ENCODE measurements at places on chromosomes 7 and 10. TPM values are rescaled to one million over a fixed set of nuclear protein-coding genes. Genes with fewer than 3 reads are reported as not detected.

The VWDE gene
- 89.6 TPM for polyA plus RNA-seq

The NEURL1 gene
- 0.04 TPM for polyA plus RNA-seq

The DNAJB6 gene
- polyA plus RNA-seq = 158 TPM

GRCh38 chr10:28796606-28797512 lies 119.5 kb downstream of the BAMBI start:
- DNase-seq = peak; percentile 49

GRCh38 chr7:30422922-30423321 lies 55.7 kb downstream of the NOD1 start:
- no peak for DNase-seq

All from K562 (cell line).